ENCODE measurements at places on chromosomes 7 and 10.

GRCh38 chr7:51970961-51971665 lies 654.5 kb upstream of the COBL start:
- DNase-seq = no peak

DNA sequence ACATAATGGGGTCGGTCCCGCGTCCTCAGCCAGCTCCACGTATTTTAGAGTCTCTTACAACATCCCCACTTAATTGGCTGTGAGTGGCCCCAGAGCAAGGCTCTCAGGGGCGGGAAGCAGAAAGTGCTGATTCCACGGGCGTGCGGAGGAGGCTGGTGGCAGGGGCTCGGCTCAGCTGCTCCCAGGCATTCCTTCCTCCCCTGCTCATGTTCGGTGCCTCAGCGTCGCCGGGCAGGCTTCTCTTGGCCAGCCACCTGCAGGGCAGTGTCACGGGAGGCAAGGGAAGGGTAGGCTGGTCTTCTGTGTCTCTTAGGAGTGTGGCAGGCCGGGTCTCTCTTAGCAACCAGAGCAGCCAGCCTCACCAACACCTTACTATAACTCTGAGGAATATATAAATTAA lies 33.8 kb downstream of the IL15RA start:
- no peak for DNase-seq

GRCh38 chr10:87093632-87094372 lies 841 bp downstream of the GLUD1 start:
- DNase-seq = peak; percentile 76

DNA sequence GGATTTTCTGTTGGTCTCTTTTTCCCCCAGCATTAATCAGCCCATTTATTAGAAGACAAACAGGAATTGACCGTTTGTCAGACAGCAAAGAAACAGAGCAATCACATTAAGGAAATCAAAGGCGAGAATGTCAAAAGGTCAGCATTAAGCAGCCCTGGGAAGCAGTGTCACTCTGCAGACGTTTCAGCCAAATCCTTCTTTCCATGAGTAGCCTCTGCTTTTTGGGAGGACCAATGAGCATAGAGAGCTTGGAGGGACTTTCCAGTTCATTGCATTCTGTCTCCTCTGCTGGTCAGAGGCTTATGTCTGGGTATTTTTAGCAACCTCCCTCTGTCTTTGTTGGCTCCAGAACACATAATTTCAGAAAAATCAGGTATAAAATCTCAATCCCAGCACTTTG lies 481.4 kb downstream of the GALNT17 start:
- DNase-seq = no peak

GRCh38 chr7:10121631-10122030 lies 852.0 kb upstream of the PHF14 start:
- no peak for DNase-seq

DNA sequence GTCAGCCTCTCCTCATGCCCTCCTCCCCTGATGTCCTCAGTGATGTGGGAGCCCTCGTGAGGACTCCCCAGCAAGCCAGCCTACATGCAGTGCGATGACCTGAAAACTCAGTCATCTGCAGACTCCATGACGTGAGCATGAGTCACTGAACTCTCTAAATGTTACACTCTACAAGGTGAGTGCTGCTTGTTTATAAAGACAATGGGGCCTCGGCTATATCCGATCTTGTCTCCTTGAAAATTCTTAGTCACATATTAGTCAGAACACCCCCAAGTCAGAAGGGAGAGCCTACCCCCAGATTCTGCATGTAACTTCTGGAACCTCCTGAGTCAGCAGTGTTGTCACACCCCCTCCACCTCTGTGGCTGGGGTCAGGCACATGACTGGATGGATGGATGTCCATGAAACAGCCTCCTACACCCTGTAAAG lies 673.8 kb downstream of the INHBA start:
- DNase-seq = no peak

- DNase-seq = no peak
Measured at GRCh38 chr10:101647255-101647654, 47.7 kb downstream of the FBXW4 start.

DNA sequence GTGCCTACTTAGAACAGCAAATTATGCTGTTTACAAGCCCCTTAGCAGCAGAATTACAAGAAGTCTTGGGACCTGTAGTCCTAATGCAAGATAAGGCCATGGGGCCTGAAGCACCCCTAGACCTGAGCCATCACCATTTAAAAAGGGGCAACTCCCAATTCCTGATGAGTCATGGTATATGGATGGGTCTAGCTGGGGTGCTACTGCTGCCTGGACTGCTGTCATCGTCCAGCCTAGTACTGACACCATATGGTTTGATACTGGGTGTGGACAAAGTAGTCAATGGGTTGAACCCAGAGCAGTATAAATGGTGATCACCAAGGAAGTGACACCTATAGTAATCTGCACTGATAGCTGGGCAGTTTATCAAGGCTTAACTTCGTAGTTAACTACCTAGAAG lies 450.0 kb downstream of the IPMK start:
- no peak for DNase-seq

DNA sequence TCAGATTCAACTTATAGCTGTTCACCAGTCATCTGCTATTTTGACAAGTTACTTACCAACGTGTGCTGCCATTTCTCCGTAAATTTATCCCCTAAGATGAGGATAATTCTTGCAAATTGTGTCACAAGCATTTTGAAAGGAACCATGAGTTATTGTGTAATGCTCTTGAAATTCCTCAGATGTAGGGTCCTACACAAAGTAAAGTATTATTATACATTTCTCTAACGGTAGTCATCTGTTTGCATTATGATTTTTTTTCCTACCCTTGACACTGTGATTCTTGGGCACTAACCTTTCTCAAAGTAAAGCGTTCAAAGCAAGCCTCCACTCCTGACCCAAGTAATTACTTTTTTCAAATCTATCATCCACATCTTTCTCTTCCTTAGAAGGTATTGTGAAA lies 8.1 kb downstream of the HERC4 start:
- no peak for DNase-seq

DNA sequence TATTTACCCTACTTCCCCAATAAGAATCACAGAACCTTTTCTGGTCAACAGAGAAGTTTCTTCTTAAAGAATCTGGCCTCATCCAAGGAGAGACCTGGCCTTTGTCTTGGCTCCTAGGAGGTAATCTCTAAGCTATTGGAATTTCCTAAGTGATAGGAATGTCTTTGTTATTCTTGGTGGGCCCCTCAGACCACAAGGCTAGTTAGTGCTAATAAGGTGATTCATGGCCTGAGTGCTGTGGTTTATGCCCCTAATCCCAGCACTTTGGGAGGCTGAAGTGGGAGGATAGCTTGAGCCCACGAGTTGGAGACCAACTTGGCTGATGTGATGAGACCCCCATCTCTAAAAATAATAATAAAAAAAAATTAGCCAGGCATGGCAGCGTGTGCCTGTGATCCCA lies 60.0 kb upstream of the CYP2C18 start:
- no peak for DNase-seq

GRCh38 chr7:13279854-13280435 lies 592.5 kb downstream of the ARL4A start:
- DNase-seq = no peak

DNA sequence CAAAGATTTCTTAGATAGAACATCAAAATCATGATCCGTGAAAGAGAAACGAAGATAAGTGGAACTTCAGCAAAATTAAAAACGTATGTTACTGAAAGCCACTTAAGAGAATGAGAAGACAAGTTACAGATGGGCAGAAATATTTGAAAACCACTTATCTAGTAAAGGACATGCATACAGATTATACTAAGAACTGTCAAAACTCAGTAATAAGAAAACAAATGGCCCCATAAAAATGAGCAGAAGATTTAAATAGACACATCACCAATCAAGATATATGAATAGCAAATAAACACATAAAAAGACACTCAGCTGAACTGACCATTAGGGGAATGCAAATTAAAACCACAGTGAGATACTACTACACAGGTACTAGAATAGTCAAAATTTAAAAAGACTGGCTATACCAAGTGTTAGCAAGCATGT lies 343.7 kb downstream of the PTEN start:
- DNase-seq = no peak

DNA sequence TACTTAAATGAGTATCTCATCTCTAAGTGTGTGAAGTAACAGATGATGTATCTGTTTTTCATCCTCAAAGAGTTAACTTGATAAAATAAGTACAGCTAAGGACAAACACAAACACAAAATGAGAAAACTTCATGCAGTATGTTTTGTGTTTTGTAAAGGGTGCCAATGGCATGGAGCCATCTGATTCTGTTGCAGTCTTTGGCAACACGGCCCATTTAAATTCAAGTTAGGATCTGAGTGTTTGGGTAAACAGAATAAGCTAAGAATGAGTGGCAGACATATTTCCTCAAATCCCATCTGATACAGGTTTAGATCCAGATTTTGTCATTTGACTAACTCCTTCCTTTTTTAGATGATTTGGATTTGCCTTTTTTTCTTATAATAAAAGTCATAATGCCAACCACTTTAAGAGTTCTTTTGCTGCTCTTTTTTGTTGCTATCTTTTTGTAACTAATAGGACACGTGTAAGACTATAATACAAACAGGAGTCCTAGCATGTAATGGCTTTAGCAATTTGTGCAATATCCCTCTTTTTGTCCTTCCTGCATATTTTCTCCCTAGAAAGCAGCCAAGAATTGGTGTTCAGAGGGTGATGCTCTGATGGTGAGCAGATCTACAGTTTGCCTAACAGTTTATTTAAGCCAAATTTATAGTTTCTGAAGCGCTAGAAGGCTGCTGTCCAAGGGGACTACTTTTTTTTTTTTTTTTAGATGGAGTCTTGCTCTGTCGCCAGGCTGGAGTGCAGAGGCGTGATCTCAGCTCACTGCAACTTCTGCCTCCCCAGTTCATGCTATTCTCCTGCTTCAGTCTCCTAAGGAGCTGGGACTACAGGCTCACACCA lies 18.9 kb upstream of the ACTA2 start:
- no peak for DNase-seq

Measured in stimulated activated naive CD8-positive, alpha-beta T cell treated with anti-CD3 and anti-CD28 coated beads, Interleukin-15, Interleukin-2, amounts not matched to agents 100 U/mL and 50 U/mL, for 24 hours (primary cell).